ENCODE measurements at places on chromosomes 2 and 18.

DNA sequence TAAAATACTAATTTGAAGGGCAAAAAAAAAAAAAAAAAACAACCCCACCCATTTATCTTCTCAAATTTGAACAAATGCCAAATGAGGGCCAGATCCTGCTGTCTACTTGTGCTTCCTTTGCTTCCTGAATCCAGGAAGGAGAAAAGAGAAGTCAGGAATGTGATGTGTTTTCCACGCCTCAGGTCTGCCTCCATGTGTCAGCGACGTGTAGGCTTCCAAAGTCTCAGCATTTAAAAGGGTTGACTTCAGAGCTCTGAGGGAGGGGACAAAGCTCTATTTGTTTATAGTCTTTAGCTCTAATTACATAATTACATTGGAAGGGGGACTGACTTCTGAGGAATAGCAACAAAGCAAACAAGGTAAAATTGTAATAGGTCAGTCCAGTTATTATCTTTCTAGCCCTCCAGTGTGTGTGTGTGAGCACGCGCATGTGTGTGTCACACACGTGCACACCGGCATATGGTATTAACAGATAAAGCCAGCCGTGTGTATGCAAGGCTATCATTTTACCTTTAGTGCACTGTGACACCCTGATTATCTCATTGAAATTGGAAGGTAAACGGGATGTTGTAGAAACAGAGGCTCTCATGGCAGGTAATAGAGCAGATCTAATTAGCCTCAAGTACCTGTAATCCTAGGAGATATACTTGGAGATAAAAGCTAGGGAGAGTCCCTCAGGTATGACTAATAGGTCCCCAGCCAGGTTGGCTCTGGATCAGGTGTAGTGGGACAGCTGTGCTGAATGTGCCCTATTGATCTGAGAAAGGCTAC is 911.4 kb upstream of the ZEB2 start:
- no peak for DNase-seq

- DNase-seq: no peak
Observed at GRCh38 chr2:144998435-144998834, 478.5 kb upstream of the ZEB2 start.

DNA sequence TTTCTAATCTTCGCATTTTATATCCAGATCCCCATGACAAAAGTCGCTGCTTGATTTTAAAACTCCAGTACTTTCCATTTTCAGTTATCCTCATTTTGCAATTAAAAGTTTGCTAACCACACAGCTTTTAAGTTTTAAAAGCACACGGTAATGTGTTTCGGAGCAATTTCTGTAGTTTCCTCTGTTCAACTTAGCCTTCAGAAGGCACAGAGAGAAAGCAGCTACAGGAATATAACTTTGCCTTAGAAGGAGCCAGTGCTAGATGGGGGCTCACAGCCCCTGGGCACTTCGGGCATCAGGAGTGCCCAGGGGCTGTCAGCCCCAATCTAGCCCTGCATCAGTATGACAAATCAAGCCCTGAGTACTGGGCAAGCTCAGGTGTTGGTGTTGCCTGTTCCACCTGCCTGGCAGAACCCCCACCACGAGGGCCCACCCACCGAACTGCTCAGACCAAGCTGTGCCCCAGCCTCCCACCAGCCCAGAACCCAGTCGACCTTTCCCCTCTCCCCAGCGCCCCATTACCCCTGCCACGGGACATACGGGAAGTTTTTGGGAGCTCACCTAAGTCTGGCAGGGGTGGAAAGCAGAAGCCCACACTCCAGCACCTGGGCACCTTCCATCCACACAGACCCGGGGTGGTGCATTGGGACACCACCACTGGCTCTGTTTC is 47.3 kb downstream of the TRABD2A start:
- no peak for DNase-seq

DNA sequence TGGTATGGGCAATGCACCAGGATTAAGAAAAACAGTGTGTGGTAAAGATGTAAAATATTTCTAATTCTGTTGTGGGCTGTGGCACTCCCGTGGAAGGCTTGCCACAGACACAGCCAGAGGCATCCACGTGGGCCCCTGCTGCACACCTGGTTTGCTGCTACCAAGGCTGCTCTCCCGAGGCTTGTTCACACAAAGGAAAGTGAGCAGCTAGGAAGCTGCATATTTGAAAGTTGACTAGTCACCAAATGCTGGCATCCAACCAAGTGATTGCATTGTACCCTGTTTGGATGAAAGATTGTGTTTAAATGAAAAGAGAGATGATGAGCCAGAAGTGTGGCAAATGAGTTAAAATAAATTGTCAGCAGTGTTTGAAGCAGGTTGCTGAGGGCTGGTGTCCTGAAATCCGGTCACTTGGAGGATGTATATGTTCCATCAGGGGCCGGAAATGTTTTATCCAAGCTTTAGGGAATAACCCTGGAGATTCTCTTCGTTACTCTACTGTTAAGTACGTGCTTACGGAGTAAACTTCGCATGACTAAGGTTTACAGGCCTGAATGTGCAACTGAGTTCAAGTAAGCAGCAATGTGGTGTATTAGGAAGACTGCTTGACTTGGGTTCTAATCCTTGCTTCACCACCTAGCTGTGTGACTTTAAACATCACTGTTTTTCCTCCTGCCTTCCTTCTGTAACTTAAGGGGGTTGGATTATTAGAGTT is 86.1 kb downstream of the MSH2 start:
- DNase-seq: peak; percentile 95

- DNase-seq: no peak
Observed at GRCh38 chr2:36536776-36537175, 61.2 kb downstream of the FEZ2 start.

GRCh38 chr2:143219266-143219665 is 90.0 kb downstream of the ARHGAP15 start:
- no peak for DNase-seq

GRCh38 chr2:230713331-230714135 is 891 bp downstream of the CAB39 start:
- DNase-seq: no peak

DNA sequence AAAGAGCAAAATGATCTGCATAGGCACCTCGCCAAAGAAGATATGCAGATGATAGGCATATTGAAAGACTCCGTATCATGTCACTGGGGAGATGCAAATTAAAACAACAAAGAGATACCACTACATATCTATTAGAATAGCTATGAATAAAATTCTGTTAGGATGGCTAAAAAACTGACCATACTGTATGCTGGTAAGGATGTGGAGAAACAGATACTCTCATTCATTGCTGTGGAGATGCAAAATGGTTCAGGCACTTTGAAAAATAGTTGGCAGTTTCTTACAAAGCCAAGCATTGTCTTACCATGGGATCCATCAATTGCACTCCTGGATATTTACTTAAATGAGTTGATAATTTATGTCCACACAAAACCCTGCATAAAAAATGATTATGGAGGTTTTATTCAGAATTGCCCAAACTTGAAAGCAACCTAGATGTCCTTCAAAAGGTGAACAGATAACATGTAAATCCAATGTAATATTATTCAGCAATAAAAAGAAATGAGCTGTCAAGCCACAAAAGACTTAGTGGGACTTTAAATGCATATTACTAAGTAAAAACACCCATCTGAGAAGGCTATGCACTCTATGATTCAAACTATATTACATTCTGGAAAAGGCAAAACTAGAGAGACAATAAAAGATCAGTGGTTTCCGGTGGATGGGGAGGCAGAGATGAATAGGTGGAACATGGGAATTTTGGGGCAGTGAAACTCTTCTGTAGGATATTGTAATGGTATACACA is 31.2 kb downstream of the ZNF385B start:
- no peak for DNase-seq

Measured in iris pigment epithelial cell (primary cell).